ENCODE measurements at places on chromosomes 6 and 20.

- DNase-seq, result no peak
These were observed 44.6 kb downstream of the TOX2 start for GRCh38 chr20:43959079-43959919.

DNA sequence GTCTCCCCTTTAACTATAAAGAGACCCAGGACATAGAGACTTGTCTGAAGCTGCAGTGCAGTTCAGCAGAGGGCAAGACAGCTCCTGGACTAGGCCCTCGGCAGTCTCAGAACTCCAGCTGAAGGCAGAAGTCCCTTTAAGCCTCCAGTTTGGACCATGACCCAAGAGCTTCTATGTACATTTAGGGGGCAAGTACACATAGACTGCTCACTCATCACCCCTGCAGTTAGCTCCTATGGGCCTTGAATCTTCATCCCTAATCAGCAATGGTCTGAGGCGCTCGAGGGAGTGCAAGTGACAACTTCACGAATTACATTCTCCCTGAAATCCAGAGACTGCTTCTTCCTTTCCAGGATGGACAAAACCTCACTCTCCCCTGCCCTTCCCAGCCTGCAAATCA lies 47.4 kb downstream of the KCNK5 start:
- no peak for DNase-seq

DNA sequence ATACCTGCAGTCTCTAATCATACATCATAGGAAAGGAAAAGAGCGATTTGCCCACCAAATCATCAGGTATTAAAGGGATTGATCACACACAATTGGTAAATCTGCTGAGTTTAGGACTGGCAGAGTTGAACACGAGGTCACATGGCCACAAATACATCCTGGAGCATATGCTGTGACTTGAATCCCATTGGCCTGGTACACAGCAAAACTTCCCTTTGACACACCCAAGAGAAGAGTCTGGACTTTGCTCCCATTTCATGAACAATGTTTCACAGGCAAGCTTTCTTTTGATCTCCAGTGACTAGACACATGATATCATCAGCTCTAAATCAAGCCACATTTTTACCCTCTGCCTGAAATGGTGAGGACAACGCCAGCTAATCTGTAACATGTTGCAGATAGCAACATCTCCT lies 117.9 kb downstream of the ISM1 start:
- no peak for DNase-seq

DNA sequence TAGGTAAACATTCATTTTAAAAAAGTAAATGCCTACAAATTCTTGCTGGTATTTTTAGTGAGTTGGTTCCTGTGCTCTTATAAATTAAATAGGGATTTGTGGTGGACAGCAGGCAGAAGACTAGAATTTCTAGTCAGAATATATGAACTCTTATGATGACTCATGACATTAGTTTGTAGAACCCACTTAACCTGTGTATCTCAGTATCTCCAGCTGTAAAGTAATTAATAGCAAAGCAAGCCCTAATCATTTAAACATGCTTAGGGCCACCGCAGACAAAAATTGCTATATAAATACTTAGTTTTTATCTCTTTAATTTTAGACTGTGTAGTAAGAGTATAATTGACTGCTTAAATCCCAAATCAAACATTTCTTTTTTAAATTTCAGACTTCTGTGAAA lies 2.4 kb downstream of the FAM135A start:
- no peak for DNase-seq

DNA sequence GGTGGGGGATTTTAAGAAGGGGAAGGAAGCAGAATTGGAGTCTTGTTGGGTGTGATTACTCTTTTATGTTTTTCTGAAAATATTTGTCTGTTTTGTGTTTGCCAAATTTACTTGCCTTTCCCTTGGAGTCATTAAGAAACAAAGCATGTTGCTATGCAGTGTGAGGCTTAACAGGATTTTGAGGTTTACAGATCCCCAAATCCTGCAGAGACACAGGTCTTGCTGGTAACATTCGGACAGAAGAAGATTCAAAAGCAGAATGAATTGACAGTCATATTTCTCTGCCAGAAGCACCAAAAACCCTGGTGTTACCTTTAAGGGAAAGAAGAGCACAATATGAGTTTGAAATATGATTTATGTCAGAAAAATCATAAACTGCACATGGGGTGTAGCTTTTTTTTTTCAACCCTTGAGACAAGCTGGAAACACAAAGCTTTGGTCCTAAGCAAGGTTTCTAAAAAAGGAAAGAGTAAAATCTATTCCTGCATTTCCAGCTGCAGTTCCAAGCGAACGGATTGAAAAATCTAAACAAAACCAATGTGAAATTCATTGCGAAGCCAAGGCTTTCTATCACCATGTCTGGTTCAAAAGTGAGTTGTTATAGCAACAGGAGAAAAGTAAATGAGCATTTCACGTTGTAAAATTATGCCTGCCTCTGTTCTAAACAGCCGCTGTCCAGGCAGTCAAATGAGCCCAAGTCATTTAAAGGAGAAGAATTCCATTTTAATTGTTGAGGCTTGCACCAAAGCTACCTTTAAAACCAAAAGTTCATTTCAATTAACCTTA lies 358.9 kb upstream of the SASH1 start:
- DNase-seq, result no peak

GRCh38 chr6:142567461-142567860 lies 265.7 kb downstream of the ADGRG6 start:
- DNase-seq, result no peak

- no peak for DNase-seq
These were observed 19.5 kb downstream of the ADNP start for GRCh38 chr20:50911716-50912115.

GRCh38 chr6:117559299-117559698 lies 43.0 kb downstream of the GOPC start:
- no peak for DNase-seq

- DNase-seq, result peak; percentile 87
These were observed 137.6 kb downstream of the IMPG1 start for GRCh38 chr6:75934643-75935472.

GRCh38 chr20:37463726-37464494 lies 57.1 kb upstream of the NNAT start:
- no peak for DNase-seq

- DNase-seq, result peak; percentile 45
These were observed 19.4 kb downstream of the FAM50B start for GRCh38 chr6:3868544-3868943.

- DNase-seq, result no peak
These were observed 980.6 kb upstream of the EYS start for GRCh38 chr6:66687611-66688140.

DNA sequence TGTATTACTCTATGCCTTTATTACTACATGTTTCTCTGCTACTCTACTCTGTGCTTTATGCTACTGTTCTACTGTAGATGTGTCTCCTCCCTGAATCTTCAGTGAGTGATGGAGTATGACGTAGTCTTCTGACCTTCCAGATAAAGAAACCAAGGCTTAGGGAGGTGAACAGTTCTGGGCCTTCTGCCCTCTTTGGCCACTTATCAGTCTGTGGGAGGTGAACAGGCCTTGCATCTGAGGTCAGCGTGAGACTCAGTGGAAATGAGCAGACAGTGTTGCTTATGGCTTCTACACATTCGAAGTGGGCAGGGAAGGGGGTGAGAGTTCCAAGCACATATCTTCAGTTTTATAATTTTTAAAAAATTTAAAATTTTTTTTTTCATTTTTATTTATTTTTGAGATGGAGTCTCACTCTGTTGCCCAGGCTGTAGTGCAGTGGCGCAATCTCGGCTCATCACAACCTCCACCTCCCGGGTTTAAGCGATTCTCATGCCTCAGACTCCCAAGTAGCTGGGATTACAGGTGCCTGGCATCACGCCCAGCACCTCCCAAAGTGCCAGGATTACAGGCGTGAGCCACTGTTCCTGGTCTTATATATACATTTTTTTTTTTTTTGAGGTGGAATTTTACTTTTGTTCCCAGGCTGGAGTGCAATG lies 24.2 kb downstream of the MYBL2 start:
- no peak for DNase-seq

GRCh38 chr6:89140347-89141156 lies 5.3 kb upstream of the PM20D2 start:
- DNase-seq, result no peak

DNA sequence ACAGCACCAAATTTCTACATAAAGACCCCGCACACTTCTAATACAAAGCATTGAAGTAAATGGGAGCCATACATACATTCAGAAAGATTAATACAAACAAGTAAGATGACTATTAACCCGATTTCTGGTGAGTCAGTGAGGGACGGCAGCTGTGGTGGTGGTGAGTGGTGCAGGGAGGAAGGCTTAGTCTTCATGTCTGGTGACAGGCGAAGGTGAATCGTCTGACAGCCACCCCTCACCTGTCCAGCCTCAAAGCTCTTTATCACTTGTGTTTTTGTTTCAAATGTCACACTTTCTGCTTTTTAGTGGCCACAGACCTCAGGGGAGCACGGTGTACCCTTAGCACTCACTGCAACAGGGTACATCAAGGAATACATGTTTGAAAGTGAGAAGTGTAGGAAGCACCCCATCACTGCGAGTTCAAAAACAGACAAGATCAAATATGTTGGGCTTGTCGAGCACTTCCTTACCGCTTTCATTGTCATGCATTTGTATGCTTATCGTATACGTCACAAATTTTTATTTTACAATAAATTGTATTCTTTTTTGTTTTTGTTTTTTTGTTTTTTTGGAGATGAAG lies 63.5 kb downstream of the IRF4 start:
- no peak for DNase-seq

DNA sequence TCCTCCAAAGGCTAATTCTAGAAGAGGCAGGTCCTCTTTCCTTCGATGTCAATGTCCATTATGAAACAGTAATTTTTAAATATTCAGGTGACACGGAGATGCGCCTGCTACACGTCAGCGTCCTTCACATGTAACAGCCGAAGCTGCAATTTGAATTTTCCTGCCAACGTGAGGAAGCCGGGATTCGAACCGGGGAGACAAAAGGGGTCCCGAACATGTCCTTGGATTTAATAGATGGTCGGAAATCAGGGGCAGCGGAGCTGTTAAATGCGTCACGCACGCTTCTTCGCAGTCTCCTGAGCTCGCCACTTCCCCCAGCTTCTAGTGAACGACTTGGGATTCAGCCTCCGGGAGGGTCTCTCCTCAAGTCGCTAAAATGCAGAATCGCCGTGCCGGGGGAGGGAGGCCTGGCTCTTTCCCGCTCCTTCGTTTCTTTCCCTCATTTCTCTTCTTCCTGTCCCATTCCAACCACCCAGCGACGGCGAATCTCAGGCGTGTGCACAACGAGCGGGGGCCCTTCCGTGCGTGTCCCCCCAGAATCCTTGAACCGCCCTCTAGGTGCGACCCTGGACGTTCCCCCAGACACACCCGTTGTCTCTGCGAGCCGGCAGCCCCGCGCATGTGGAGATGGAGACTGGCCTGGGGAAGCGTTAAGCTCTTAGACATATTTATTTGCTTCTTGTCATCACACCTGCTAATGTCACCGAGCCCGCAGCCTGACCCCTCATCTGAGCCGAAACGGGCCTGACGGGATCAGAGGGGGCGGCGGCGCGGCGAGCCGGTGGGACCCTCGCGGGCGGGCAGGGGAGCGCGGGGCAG lies 1.3 kb upstream of the FOXC1 start:
- DNase-seq, result no peak

DNA sequence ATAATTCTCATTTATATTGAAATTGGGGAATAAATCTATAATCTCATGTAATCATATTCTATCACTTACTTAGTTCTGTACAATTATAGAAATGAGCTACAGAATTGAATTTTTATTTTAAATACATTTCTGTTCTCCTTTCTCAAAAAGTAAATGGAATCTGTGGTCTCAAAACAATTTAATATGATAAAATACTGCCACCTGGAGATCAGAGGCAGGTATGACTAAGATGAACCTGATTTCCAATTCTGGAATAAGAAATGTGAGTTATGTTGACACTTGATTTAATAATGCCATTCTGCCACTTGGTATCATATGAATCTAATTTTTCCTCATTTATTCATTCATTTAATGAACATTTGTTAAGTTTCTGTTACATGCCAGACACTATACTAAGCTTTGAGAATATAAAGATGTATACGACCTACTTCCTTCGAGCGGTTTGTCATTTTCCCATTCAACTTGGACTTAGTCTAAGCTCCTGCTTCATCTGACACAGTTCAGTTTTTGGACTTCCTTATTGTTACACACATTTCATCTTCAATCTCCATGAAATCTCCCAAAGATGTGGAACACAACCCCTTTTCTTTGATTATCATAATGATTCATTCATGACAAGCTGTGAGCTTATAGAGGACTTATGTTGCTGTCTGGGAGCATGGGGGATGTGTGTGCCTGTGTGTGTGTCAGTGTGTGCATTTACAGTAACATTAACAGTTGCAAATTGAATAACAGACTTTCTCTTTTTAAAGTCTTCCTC lies 7.5 kb upstream of the CCDC28A start:
- DNase-seq, result peak; percentile 52

DNA sequence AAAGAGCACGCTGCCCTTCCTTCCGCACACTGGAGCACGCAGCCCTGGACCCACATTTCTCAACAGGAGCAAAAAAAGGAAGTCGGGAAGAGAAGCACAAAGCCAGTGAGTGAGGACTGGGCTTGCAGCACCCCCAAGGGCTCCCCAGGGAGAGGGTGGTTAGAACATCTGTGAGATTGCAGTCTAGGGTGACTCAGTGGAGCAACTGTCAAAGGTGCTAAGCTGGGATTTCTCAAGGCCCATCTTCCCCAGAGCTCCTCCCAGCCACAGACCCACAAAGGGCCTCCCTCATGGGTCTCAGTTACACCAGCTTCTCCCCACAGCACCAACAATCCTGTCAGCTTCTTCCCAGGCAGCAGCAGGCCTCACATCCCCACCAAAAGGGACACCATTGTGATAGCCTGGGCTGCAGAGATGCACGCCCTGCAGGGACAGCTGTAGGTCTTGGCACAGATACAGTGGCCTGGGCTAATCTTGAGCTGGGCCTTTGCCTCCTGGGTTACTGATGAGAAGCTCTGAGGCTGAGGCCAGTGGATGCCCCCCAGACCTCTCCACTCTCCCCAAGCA lies 39.6 kb upstream of the CD93 start:
- DNase-seq, result no peak

DNA sequence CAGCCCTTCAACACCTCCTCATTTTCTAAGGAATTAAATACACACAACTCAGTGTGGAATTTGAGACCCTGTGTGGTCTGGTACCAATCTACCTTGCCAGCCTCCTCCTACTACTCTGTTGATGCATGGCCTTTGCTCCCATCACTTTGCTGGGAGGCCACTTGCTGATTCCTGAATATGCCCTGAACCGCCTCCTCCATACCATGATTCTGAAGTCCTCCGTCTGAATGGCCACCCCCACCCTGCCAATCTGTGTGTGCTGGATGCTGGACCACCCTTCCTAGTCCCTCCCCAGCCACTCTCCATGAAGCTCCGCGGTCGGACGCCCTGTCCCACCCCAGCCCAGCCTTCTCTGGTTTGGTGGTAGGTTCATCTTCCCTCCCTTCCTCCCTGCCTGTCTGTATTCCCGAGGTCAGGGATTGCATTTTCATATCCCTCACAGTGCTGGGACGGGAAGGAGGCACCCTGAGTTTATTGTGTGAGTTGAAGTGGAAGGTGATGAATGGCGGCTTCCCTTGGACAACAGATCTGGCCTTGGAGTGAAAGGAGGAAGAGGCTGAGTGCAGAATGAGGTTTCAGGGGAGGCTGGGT lies 138.3 kb downstream of the CDC5L start:
- DNase-seq, result no peak

DNA sequence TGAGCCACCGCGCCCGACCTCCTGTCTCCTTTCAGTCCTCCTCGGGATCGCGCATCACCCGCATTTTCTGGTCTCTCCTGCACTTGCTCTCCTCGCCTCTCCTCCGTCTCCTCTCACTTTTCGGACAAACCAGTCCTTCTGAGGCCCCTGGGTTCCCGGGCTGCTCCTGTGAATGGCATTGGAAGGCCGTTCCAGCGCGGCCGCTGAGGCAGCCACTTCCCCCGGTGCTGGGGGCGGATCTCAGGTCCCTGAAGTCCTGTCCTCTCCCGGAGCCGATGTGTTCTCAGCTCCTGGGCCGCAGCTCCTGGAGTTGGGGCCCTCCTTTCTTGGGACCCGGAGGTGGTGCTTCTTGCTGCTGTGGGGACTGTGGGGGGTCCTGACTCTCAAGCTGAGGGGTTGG lies 803 bp downstream of the MICB start:
- no peak for DNase-seq

All from NCI-H1694 treated with DMSO at 0.1 percent for 48 hours (cell line).